NCI-H524 (cell line): ENCODE measurements at places on chromosomes 12 and 14.

DNA sequence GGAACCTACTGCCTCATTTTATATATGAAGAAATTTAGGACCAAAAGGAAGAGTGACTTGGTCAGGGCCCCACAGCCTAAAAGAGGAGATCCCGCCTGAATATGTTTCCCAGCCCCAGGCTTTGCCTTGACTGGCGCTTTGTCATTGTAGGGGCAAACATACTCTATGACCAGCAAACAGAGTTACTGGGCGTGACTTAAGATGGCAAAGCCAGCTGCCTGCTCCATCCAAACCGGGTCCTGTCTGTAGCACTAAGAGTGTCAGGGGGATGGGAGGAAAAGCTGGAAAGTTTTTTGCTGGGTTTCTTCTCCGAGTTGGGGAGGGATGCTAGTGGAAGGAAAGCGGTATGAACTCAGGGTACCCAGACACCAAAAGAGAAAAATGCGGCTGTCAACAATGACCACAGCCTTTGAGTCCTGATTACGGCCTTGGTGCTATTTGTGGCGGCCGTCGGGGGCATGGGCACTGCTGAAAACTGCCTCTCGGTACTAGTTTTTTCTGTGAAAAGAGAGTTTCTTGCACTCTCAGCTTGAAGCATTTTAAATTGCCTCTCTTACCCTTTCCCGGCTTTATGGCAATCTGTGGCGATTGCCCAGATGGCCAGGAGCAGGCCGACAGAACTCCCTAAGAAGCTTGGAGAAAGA lies 82.7 kb downstream of the PRIMA1 start:
- no peak for DNase-seq

GRCh38 chr14:37343307-37344094 lies 145.8 kb downstream of the MIPOL1 start:
- no peak for DNase-seq

DNA sequence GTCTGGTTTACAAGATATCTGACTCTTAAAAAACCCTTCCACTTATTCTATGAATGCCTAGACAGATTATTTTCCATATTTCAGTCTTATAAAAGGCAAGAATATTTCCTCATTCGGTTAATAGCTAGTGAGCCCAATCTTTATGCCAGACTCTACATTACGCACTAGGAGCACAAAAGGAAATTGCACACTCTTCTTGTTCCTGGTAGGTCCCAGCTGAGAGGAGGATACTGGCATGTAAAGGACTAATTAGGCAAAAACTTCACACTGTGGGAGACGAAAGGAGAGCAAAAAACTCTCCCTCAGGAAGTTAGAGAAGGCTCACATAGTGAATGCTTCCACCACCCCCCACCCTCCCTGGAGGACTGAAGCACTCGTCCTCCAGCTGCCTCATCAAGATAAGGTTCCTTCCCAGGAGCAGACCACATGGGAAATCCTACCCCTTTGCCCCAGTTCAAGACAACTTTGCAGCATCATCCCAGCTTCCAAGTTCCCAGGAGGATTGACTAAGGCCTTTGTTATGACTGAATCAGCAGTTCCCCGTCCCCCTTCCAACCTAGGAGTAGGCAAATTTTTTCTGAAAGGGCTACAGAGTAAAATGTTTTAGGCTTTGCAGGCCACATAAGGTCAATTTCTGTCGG lies 14.5 kb downstream of the CAPZA3 start:
- DNase-seq: peak; percentile 5

- no peak for DNase-seq
Measured at GRCh38 chr12:128914908-128915563, 61.8 kb downstream of the GLT1D1 start.

DNA sequence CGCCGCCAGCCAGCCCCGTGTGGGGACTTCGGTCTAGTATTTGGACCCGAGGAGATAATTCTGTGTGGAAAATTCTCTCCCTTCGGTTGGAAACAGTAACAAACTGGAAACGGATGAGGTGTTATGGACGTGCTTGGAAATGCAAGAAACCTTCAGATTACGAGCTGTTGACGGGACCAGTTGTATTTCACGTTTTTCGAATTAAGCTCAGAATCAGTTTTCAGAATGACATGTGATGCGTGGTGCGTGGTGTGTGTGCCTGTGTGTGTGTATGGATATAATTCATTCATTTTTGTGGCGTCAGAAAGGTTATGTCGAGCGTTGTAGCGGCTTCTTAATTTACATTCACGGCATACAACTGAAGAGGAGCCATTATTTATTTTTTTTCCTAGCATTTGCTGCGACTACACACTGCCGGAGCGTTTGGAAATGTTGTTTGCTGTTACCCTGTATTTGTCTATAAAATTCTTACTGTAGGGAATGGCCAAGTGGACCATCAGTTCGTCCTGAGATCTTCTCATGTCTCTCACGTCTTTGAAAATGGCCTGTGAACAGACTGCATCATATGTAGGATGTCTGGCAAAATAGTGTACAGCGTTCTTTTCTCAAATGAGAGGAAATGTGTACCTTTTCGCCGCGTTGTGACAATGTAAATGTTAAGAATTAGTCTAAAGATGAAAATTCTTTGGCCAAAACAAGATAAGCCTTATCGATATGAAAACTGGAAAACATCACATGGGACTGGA lies 1.3 kb downstream of the TRAF3 start:
- peak; percentile 55 for DNase-seq

GRCh38 chr12:60602601-60603000 lies 1006.8 kb downstream of the SLC16A7 start:
- no peak for DNase-seq

GRCh38 chr14:64880221-64881121 lies 764 bp upstream of the SPTB start:
- DNase-seq: peak; percentile 79

- DNase-seq: no peak
Measured at GRCh38 chr12:39332661-39333175, 110.2 kb downstream of the KIF21A start.
